Stomach (tissue), 19 donors: ENCODE measurements at places on chromosomes 16 and 17. TPM values are rescaled to one million over a fixed set of nuclear protein-coding genes. Genes with fewer than 3 reads are reported as not detected.

DNA sequence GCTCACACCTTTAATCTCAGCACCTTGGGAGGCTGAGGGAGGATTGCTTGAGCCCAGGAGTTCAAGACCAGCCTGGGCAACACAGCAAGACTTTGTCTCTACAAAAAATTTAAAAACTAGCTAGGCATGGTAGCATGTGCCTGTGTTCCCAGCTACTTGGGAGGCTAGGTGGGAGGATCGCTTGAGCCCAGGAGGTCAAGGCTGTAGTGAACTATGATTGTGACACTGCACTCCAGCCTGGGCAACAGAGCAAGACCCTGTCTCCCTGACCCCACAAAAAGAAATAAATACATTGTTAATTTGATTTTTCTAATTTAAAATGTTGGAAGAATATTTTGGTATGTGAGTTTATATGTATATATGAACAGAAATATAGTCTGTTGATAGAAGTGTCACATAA lies 22.4 kb upstream of the PHAF1 start:
- DNase-seq: no peak

DNA sequence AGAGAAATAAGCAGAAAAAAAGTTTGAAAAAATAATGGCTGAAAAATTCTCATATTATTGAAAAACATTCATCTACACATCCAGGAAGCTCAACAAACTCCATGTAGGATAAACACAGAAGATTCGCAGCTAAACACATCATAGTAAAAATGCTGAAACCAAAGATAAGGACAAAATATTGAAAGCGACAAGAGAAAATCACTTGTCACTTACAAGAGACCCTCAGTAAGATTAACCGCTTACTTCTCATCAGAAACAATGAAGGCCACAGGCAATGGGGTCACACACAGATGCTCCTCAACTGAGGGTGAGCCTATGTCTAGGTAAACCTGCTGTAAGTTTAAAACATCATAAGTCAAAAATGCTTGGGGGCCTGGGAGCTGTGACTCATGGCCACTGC lies 38.1 kb upstream of the METRNL start:
- DNase-seq: no peak

- no peak for DNase-seq
These were observed 97.3 kb downstream of the SALL1 start for GRCh38 chr16:51053775-51054174.

GRCh38 chr17:17913695-17914332 lies 58.4 kb downstream of the TOM1L2 start:
- peak; percentile 60 for DNase-seq

- peak; percentile 57 for DNase-seq
These were observed 77.0 kb upstream of the AXIN2 start for GRCh38 chr17:65638221-65638975.

DNA sequence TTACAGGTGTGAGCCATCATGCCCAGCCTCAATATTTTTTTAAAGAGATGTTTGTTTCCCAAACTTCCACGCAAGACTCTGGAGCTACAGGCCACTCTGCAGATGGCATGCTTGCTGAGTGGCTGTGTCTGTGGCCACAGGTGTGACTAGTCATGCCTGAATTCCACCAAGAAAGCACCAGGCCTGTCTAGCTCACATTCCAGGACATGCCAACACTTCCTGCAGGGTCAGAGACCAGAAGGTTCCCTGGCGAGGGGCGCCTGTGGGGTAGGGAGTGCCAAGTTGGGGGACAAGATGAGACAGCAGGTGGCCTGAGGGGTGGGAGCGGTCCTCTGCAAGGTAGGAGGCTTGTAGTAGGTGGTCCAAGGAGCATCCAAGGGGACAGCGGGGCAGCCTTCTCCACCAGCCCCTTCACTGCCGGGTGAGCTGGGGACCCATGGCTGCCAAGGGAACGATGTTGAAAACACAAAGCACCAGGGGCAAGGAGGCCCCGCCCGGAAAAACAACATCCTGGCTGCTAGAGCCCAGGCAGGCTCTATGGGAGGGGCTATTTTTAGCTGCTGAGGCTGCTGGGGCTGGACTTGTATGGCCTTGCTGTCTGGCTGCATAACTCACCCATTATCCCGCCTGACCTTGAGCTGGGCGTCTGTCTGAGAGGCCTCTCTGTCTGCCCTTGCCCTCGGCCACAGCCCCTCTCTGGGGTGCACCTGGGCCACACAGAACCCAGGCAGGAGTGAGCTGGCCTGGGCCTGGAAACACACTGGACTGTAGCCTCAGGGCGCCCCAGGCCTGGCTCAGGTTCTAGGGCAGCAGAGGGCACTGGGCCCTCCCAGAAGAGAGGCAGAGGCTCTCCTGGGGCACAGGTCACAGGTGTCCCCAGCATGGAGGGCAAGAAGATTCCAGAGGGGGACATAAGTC lies 5.7 kb downstream of the TRIM47 start:
- DNase-seq: peak; percentile 76

- peak; percentile 99 for DNase-seq
These were observed at the start of gene METTL9 for GRCh38 chr16:21599122-21600030. Gene METTL9, plus strand, starts transcription at chr16:21599577. Its CDS starts 157 bp downstream, at chr16:21599734.

- no peak for DNase-seq
These were observed 40.3 kb downstream of the PKD1 start for GRCh38 chr16:2095315-2095853.

- no peak for DNase-seq
These were observed 1.9 kb upstream of the CBFB start for GRCh38 chr16:67027046-67027445.

- DNase-seq: no peak
These were observed 12.7 kb upstream of the HERPUD1 start for GRCh38 chr16:56919099-56919800.

DNA sequence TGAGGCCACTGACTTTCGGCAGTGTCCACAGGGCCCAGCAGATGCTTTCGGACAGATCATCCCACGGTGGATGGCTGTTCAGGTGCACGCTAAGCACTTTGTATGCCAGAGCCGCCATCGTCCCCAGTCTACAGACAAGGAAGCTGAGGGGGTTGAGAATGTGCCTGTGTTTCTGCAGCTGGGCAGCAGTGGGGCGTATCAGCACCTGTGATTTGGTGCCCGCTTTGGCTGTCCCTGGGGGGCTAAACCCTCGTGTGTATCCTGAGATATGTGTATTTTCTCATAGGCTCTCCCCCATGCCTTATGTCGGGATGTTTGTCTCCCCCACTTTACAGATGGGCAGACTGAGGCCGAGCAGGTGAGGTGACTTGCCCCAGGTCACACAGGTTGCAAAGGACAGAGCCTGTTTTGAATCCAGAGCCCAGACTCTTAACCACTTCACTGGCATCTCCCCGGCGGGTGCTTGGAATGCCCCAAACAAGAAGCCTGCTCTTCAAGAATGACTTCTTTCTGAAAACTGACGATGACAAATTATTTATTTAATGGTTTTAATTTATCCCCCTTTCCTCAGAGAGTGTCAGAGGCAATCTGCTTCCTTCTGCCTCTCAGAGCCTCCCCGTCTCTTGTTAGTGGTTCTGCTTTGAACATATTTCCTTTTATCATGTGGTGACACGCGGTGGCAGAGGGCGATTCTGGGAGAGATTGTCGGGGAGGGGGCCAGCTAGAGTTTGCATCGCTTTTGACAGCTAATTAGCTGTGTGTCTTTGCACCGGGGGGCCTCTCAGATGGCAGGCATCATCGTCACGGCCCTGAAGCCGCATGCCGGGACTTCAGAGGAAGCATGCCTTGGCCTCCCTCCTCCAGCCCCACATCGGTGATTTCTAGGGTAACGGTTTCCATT lies 149.6 kb upstream of the CIBAR2 start:
- DNase-seq: no peak

- peak; percentile 59 for DNase-seq
These were observed 52.0 kb downstream of the BAIAP2 start for GRCh38 chr17:81086789-81087551.

DNA sequence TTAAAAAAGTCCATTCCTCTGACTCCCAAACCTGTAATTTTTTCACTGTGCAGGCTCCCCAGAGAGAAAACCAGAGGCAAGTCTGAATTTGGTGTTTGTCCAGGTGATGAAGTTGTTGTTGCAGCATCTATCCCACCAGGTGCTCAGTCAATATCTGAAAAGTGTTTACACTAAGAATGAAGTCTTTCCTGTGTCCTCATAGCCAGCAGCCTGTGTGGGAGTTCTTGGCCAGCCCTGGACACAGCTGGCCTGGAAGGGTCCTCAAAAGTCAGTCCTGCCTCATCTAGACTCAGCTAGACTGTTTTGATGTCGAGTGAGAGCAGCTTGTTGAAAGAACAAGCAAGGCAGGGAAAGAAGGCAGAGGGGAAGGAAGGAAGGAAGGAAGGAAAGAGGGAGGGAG lies 3.3 kb upstream of the PMP22 start:
- no peak for DNase-seq

DNA sequence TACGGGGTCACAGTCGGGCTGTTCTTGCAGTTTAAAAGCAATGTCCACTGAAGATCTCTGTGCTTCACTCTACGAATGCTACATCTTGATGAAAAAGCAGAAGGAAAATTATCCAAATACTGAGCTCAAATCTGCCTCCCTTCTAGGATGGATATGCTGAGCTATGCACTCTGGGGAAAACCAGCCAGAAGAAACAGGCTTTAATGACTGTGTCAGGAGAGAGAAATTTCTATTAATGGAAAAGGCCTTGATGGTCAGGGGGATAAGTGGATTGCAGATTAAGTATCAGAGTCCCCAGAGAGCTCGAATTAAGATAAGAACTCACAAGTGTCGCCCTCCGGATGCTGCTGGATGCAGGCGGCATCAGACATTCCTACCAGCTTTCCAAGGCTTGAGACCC lies 39.6 kb upstream of the RCVRN start:
- DNase-seq: no peak

DNA sequence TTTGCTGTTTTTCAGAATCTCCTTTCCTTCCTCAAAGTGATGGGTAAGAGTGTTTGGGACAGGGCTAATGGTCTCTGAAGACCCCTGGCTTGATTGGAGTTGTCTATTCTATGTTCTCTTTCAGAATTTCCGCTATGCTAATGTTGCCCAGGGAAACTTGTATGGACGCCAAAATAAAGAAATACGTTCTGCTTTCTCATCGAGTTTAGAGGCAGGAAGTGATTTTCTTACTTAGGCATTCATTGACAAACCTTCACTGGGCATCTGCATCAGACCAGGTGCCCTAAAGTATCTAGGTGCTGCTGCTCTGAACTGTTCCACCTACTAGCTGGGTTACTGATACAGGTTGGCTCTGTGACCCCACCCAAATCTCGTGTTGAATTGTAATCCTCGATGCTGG lies 787.9 kb upstream of the EEF2KMT start:
- DNase-seq: no peak

DNA sequence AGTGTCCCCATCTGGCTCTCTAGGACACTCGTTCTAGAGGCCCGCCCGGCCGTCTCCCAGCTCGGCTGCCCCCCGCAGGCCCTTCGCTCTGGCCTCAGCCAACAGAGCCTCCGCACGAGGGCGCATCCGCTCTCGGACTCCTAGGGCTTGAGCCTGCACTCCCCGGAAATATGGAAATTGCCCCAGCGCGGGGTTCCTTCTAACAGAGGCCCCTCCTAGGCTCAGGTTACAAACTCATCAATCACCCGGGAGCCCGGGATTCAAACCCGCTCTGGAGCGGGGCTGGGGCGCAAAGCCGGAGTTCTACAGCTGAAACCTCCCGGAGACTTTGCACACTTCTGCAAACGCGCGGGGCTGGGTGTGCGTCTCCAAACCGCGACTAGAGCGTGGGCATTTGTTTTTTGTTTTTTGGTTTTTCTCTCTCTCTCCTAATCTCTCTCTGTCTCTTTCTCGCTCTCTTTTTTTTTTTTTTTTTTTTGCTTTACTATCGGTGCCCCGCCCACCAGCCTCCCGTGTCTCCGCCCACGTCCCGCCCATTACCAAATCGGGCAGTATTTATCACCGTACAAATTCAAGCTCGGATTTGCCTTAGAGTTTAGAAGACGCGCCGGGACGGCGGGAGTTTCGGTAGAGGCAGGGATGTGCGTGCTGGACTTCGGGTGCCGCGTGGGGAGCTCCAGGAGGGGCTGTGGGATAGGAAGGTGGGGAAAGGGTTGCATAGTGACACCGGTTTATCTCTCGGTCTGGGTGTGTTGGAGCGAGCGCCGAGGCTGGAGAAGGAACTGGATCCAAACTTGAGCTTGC lies 2.4 kb upstream of the FOXL1 start:
- DNase-seq: peak; percentile 90

GRCh38 chr16:79809376-79809775 lies 208.8 kb upstream of the MAF start:
- no peak for DNase-seq

The KRT33B gene
- total RNA-seq: not detected

The KRTAP4-4 gene
- not detected for total RNA-seq

The TMEM98 gene
- total RNA-seq: 46.4 TPM

The KRTAP4-5 gene
- not detected for total RNA-seq

The FBXW10B gene
- 2.0 TPM for total RNA-seq
